ENCODE measurements at places on chromosomes 3 and 15.
A peak's percentile ranks its signal among the peaks of the same experiment; 100 is the strongest.

DNA sequence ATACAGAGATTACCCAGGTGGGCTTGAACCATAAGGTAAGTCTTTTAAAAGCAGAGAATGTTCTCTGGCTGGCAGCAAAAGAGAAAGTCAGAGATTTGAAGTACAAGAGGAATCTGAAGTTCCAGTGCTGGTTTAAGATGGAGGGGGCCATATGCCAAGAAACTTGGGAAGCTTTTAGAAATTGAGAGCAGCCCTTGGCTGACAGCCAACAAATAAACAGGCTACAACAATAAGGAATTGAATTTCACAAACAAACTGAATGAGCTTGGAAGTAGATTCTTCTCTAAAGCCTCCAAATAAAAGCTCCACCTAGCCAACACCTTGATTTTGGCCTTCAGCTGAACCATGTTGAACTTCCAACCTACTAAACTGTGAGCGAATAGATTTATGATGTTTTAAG is 85.7 kb downstream of the TRIM42 start:
- no peak for DNase-seq

- DNase-seq: no peak
These were observed 9.0 kb downstream of the ARPP21 start for GRCh38 chr3:35648347-35648746.

- no peak for DNase-seq
These were observed 527 bp downstream of the CSNK1G1 start for GRCh38 chr15:64355348-64355943.

DNA sequence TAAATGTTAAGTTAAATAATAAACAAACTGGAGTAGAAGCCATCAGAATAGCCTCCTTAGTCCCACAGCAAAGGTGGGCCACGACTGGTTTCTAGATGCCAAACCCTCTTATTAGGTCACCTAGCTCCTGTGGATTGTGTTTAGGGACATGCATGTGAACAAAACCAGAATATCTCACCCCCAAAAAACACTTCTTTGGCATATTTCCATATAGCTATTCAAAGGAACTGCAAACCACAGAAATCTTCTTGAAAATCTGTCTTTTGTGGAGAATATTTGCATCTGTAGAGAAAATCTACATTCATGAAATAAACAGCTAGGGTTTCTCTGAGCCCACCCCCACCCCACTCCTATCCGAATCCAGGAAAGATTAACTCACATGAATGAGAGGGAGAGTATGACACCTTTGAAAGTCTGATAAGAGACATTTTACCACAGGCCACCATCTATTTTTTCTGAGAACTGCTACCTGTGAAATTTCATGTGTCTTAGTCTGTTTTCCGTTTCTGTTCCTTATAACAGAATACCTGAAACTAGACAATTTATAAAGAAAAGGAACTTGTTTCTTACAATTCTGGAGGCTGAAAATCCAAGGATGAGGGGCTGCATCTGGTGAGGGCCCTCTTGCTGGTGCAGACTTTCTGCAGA is 159.4 kb downstream of the NEK10 start:
- no peak for DNase-seq

DNA sequence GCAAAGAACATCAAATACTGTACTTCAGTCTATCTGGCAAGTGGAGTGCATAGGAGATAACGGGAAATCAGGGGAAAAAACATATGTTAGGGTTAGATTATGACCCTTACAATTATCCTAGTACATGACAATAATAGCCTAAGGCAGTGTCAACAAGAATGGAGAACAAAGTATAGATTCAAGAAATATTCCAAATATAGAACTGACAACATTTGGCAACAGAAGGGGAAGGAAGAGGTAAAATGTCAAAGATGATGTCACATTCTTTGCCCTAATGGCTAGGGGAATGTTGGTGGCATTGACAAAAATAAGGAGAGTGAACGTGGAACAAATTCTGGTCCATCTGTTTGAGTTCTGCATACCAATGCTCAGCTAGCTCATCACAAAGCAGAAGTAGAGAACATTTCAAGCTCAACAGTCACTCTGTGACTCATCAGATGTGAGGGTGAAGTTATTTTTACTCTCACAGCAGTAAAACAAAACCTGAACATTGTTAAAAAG is 15.5 kb upstream of the ATP8B4 start:
- DNase-seq: no peak

GRCh38 chr3:58563386-58564035 is 13.7 kb downstream of the FAM107A start:
- DNase-seq: no peak

DNA sequence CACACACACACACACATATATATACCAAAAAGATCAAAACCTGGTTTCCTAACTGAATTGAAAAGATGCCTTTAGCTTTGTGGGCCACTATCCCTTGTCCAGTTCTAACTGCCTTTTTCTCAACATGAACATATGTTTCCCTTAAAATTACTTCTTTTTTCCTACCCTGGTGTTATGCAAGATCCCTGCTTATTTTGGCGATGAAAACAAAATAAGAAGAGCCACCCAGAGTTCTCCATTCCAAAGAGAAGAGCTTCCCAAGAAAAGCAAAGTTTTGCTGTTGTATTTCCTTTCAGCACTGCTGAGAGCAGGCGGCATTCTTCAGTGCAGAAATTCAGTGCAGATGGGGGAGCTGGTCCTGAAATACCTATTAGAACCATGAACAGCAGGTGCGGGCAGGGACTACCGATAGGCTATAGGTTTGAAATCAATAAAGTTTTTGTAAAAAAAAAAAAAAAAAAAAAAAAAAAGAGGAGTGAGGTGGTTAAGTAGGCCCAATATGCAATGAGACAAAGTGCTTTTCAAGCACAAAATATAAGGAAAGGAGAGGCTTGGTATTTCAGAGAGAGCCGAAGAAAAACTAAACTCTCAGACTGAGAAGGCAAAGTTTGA is 238.0 kb downstream of the FOXP1 start:
- DNase-seq: no peak

GRCh38 chr3:196207833-196208607 is 3.2 kb downstream of the ZDHHC19 start:
- peak; percentile 56 for DNase-seq

DNA sequence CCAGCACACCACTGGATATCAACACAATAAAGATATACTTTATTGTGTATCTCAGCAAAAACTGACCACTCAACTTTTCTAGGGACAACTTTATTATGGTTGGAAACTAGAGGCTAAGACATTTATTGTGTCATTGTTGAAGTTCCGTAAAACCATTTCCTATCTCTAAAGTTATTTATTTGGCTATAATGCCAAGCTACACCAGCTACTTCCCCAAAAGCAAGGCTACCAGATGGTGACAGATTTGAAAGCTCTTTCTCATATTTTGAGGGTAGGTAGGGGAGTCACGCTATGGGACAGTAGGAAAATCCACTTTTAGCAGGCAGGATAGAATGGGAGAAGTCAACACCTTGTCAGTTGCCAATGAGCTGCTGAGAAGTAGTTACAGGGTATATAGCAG is 834.6 kb upstream of the CFAP20DC start:
- no peak for DNase-seq

DNA sequence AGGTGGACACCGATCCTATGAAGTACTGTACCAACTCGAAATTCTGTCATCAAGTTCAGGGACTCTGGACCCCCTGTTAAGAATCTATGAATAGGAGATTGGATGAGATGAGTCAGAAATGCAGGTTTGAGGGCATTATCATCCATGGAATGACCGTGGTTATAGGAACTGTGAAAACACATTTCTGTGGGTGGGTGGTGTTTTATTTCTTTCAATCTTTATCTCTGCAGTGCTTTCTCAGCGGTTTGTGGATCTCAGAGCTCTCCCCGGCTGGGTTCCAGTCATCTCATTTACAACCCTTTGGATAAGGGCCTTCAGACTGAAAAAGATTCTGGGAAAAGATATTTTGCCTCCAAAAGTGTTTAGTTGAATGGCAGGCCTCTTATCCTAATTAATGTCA is 5.4 kb upstream of the ABHD17C start:
- no peak for DNase-seq

DNA sequence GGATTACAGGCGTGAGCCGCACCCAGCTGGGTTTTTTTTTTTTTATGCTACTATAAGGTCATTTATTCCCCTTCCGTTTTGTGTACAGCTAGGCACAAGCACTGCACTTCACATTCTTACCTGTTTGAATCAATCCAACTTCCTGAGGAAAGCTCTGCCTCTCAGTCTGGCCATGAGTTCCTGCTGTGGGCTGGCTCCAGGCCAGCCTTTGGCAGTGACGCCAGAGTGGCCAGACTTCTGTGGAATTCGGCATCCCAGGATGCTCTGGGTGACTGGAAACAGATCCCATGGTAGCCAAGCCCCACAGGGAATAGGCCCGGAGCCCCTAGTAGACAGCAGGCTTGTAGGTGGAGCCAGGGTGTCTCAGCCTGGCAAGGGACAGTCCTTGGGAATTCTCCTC is 21.5 kb upstream of the TIMP4 start:
- DNase-seq: no peak

DNA sequence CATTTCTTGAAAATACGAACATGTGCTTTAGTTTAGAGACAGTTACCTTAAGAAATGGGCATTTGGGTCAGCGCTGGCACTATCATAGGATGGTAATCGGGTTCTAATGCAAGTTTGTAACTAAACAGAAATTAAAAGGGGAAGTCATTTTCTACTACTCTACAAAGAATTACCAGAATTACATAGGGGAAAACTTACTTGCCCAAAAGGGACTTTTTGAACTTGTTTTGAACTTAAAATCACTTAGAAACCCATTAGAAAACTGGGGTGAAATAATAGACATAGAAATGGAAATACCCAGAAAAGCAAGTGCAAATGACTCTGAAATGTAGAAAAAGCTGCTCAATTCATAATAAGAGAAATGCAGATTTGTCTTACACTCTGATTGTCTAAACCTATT is 44.9 kb downstream of the SPATA16 start:
- DNase-seq: no peak

DNA sequence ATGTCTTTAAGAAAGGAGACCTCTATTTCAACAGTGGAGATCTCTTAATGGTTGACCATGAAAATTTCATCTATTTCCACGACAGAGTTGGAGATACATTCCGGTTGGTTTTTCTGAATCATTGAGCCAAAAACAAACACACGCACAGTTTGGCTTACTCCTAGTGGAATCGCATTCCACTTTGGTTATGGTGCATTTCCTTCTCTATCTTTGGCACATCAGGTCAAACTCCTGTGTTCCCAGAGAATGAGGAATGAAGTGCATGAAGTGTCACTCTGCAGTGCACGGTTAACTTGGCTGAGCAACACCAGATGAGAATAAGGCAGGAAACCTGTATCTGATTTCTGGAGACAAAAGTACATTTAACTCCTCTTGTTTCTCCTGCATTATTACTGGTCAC is 38.5 kb downstream of the HDC start:
- DNase-seq: no peak

DNA sequence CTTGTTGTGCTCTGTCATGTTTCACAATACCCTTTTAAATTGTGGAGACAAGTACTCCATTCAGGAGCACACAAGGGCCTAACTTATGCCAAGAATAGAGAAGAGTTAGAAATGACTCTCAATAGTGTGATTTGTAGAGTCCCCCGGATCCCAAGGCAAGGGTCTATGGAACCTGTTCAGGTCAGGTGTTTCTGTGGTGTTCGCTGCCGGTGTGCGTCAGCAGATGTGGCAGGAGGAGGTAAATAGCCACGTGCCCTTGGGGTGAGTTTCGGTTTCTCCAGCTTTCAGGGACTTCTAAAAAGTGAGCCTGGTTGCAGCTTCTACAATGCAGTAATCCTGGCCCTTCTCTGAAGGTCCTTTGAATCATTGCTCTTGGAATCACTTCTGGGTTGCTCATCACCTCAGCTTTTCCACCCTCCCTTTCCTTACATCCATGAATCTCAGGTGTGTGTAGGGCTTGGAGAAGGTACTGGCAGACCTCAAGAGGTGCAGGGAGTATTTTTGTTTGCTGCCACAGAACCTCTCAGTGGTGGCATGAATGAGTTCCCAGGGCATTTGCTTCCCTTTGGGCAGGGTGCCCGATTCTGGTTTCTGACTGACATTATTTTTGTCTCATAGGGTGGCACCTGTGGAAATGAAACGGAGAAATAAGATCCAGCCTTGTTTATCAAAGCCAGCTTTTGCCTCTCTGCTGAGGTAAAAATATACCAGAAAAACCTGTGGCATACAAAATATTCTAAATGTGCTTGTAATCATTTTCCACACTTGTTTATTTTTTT is 7.3 kb downstream of the ST3GAL6 start:
- DNase-seq: peak; percentile 25

- DNase-seq: no peak
These were observed 24.6 kb upstream of the RSL24D1 start for GRCh38 chr15:55221090-55222011.

GRCh38 chr15:69074843-69075224 is 60.3 kb downstream of the NOX5 start:
- DNase-seq: no peak

- no peak for DNase-seq
These were observed 10.1 kb downstream of the CIDEC start for GRCh38 chr3:9869955-9870354.

GRCh38 chr3:56423661-56424099 is 44.6 kb downstream of the ERC2 start:
- no peak for DNase-seq

DNA sequence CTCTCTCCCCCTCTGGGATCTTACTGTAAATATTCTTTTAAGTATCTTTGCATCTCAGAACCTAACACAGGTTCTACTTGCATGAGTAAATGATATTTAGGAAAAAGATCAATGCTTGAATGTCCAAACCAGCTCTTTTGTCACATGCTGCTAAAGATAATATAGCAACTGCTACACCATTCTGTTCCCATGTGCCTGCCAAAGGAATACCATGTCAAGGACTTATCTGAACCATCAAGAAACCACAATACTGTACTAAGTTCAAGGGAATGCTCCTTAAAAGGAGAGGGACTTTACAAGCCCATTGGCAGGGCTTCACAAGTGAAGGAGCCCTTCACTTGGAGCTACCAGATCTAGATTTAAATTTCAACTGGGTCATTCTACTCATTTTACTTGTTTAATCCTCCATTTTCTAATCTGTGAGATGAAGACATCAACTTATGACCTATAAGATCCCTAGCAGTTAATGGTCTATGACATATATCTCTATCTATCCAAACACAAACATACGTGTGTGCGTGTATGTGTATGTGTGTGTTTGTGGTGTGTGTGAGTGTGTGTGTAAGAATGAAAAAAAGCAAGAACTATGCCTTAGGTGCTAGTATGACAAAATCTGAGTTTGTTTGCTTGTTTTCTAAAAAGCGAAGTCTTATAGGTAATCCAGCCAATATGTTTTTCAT is 13.0 kb upstream of the SEC62 start:
- DNase-seq: no peak

DNA sequence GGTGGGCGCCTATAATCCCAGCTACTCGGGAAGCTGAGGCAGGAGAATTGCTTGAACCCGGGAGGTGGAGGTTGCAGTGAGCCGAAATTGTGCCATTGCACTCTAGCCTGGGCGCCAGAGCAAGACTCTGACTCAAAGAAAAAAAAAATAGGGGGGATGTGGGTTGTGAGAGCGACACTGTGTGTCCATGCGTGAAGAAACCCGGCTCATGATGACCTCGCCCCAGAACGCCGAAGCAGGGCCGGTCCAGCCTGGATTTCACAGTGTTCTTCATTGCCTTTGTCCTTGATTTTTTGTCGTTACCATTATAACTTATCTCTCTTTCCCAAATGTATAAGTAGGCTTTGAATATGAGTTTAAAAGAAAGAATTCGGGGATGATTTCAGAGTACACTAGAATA is 128.7 kb downstream of the PGPEP1L start:
- no peak for DNase-seq
